ENCODE measurements at places on chromosomes 7 and 10.

DNA sequence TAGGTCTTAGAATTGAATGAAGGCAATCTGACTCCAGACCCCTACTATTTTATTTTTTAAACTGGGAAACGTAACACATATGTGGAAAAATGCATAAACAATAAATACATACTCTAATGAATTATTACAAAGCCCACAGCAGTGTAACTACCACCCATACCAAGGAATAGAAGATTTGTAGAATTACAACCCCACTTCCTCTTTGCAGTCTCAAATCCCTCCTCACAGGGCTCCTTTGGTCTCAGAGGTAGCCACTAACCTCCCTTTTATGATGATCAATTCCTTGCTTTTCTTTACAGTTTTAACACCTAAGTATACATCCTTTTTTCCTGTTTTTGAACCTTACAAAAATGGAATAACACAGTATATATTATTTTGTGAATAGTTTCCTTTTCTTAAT is 6.7 kb upstream of the CCDC126 start:
- no peak for DNase-seq

DNA sequence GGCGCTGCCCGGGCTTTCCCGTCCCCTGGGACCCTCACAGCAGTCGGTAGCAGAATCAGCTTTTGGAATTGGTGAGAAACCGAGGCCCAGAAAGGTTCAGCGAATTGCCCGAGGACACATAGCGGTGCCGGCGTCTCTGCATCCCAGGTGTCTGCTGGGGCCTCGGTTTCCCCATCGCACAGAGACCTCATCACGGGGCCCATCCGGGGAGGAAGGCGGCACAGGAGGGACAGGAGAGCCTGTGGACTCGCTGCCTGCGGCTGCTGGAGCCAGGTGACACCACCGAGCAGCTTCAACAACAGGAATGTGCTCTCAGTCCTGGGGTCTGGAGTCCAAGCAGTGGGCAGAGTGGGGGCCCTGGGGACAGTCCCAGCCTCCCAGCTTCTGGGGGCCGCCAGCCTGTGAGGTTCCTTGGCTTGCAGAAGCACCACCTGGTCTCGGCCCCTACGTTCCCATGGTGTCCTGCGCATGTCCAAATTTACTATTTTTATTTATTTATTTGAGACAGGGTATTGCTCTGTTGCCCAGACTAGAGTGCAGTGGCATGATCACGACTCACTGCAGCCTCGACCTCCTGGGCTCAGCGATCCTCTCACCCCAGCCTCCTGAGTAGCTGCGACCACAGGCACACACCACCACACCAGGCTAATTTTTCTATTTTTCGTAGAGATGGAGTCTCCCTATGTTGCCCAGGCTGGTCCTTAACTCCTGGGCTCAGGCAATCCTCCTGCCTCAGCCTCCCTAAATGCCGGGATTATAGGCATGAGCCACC is 539 bp upstream of the COX19 start:
- no peak for DNase-seq

- no peak for DNase-seq
Observed at GRCh38 chr7:39946693-39947092, 3.4 kb upstream of the CDK13 start.

DNA sequence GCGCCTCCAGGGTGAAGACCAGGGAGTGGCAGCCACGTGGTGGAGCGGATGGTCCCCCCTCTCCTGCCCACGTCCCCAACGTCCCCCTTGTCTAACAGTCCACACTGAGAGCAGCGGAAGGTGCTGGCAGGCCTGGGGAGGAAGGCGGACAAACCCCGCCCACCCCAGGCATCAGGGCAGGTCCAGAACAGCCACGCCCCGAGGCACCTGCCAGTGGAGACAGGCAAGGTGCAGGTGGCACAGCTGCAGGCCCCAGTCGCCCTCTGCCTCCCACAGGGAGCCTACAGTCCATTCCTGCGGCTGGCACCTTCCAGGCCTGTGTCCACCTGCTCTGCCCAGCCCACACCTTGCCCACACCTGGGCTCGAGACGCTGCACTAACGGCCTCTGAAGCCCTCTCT is 24.9 kb downstream of the CYP2W1 start:
- DNase-seq = no peak

DNA sequence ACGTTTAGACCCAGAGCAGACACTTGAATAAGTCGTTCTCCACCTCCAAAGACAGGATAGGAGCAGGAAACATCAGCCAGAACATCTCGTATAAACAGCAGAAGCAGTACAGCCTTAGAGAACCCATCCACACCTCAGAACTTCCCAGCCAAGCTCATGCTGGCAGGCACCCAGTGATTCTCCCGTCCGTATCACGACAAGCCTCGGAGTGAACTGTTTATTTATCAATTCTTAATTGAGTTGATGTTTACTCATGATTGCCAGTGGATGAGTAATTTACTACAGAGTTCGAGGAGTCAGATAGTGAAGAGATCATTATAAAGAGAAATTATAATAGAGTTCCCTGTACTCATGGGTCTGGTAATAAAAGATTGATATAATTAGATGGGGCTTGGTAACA is 811.5 kb downstream of the LRMDA start:
- no peak for DNase-seq

DNA sequence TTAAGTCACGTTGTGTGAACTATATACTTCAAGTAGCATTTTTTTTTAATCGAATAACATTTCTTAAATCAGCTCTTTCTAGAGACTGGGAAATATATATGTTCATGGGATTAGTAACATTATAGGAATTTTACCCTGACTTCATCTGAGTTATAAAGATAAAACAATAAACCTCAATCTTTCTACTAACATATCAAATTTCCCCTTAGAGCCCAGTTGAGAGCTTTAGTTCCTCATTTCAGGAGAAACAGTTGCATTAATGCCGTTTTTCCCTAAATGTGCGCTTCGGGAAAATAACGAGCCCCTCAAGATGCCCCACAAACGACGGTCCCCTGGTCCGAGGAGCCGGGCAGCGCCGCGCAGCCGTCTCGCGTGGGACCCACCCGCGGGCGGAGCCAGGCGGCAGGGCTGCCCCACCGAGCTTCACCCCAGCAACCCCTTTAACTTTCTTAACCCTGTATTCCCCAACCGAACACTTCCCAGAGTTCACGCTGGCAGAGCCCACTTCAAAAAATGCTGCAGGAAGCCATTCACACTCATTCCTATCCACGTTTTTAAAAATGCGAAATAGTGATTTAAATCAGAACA is 152.5 kb upstream of the YAE1 start:
- no peak for DNase-seq

- DNase-seq = no peak
Observed at GRCh38 chr7:115831371-115831770, 199.2 kb downstream of the TFEC start.

DNA sequence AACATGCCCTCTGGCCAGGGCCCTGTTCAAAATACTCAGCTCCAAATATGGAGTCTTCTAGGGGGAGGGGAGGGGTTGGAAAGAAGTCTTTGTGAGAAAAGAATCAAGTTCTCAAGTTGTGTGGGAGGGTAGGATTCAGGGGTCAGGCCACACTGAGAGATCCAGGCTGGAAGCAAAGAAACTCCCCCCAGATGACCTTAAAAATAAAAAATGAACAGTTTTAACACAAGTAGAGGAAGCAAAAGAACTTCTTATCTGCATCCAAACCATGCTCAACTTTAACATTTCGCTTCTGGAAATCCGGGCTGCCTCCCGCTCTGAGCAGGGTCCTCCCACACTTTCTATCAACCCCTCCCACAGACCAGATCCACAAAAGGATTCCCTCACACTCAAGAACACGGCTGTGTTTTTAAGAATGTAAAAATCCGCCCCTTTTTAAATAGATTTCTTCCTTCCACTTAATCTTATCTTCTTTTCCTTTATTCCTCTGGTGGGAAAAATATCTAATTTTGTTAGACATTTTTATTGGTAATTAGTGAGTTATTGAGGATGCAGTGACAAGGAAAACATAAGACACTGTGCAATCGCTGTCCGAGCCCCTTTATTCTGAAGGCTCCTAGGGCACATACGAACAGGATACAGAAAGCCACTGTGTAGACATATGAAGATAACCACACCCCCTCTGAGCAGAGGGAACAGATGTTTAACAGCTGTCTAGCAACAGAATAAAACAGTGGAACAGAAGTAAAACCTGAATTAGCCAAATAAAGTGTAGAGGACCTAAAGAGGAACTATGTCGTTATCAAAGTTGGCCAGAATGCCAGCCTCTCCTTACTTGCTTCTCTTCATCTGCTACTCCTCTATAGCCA is 43.8 kb downstream of the CYTH3 start:
- peak; percentile 79 for DNase-seq

DNA sequence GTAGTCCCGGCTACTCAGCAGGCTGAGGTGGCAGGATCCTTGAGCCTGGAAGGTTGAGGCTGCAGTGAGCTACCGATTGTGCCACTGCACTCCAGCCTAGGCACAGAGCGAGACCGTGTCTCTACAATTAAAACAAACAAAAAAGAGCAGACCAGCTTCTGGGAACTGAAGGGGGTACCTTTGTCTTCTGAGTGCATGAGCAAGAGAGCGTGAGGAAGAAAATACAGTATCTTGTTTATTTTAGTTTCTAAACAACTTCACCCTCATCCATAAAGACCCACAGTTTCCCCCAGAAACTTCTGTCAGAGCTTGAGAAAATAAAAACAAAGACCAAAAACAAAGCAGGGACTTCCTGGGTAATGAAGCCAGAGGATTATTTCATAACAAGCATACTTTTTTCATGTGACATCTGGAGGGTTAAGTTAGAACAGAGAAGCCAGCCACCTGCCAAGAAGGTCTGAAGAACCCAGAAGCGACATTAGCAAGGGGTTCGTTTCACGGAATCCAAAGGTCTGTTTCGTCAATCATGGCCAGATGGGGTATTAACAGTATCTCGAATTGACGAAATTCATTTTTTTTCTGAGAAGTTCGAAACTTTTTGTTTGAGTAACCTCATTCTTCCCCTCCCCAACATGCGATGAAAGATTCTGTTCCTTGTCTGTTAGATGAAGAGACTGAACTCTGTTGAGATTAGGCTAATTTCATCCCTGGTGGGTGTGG is 10.2 kb upstream of the IL2RA start:
- no peak for DNase-seq

DNA sequence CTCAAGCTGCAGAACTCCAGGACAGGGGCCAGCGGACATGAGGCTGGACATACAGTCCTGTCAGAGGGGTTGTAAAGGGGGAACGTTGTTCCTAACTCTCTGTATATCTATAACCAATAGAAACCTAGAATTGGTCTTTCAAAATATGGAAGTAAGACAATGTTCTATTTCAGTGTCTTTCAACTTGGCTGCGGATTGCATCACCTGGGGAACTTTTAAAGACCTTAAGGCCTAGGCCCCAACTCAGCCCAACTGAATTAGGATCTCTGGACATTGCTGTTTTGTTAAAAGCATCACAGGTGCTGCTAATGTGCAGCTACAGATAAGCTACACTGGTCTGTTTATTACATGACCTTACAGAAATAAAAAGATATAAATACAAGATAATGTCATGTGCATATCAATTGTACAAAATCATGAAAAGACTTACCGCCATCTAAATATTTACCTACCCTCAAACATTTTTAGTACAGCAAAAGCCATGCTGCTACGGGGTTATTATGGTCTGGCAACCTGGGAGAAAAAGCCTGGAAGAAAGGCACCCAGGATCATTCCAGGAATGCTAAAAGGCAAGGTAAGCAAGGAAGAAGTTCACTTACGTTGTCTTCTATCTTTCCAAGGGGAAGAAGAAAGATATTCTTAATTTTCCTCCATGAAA is 169.1 kb downstream of the RAPGEF5 start:
- no peak for DNase-seq

GRCh38 chr7:95323410-95324129 is 762 bp downstream of the PON1 start:
- DNase-seq = no peak

DNA sequence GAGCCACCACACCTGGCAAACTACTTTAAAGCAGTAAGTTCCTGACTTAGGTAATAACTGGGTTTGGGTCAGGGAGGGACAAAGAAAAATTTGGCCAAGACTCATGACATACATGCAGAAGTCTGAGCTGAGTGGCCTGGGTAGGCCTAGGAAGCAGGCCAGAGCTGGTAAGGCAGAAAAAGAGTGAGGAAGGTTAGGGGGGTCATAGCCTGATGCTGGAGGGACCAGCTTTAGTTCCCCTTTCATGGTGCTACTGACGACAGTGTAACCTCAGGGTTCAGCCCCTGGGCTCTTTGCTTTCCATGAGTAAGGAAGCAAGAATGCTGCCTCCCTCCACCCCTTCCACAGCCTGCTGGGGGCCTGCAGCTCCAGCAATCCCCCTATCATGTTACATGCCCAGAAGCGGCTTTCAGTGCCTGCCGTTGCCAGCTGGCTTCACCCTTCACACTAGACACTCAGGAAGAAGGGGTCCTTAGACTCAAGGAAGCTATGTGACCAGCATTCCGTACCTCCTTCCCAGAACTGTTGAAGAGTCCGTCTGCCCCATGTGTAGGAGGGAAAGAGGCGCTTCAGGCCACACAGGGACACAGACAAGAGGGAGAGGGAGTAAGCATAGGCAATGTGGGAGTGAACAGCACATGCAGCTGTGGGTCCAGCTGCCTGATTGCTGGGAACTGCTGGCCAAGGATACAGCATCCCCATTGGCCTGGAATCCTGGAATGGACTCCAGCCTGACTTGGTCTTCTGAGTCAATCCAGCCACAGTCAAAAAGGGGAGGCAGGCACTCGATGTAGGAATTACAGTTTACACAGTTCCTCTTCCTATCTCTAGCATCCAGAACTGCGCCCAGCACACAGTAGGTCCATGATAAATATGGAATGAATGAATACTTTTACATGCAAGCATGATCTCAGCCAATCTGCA is 4.1 kb upstream of the PLAU start:
- DNase-seq = peak; percentile 86

DNA sequence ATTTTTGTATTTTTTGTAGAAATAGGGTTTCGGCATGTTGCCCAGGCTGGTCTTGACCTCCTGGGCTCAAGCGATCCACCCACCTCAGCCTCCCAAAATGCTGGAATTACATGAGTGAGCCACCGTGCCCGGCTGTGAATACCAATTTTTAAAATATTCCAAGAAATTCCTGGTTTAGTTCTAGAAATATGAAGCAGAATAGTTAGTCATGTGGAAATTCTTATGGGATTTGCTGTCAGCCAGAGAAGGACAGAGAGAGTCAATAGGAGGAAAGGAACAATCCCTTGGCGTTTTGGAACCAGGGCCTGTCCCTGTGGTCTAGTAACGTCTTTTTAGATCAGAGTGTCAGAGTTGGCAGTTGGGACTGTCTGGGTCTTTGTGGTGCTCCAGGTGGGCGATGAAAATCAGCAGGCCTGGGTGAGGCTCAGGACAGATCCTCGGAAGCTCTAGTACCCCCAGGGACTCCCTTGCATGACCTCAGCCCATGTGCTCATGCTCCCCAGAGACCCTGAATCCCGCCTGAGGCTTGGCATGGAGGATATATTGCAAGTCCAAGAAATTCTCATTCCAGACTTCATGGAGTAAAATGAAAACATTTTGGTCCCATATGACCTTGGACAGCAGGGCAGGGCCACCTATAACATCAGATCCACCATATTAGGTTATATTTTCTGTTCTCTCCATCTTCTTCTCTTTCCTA is 7.8 kb downstream of the NODAL start:
- DNase-seq = no peak

DNA sequence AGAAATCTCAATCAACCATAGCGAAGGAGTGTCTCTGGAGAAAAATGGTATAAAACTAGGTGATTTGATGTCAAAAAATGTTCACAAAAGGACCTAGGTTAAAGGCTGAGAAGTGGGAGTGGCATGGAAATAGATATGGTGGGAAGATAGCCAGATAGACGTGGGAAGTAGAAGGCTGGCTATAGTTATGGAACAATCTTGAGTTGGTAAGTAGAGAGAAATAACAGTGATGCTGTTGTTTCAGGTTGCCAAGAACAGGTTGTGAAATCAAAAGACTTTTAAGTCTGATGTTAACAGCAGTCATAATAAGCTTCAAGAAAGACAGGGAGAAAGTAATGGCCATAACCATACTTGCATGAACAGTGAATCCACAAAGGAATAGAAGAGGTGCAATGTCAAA is 106.1 kb upstream of the RSU1 start:
- no peak for DNase-seq
